ENCODE measurements at places on chromosomes 3 and 15.

- no peak for DNase-seq
Observed at GRCh38 chr3:61333192-61333961, 82.1 kb upstream of the FHIT start.

GRCh38 chr3:15929944-15930571 is 132.3 kb upstream of the ANKRD28 start:
- DNase-seq, result no peak

DNA sequence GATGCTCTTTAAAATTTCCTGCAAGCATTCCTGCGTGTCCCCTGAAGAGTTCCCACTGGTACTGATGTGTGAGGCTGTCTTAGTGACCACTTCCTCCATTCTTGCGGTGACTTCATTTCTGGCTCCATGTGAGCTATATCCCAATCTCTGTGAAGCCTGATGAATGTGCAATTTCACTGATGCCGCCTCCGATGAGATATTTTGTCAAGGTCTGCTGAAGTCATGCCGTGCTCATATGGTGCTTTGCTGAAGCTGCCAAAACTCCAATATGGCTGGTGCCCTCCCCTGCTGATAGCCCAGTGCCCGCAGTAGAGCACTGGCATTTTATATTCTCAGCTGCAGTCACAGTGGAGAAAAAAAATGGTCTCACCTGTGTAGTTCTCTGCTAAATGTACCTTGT is 271.5 kb downstream of the EFHB start:
- DNase-seq, result no peak

GRCh38 chr3:55726501-55726775 is 239.3 kb upstream of the WNT5A start:
- no peak for DNase-seq

GRCh38 chr15:90232941-90233386 is 777 bp downstream of the CIB1 start:
- DNase-seq, result no peak

DNA sequence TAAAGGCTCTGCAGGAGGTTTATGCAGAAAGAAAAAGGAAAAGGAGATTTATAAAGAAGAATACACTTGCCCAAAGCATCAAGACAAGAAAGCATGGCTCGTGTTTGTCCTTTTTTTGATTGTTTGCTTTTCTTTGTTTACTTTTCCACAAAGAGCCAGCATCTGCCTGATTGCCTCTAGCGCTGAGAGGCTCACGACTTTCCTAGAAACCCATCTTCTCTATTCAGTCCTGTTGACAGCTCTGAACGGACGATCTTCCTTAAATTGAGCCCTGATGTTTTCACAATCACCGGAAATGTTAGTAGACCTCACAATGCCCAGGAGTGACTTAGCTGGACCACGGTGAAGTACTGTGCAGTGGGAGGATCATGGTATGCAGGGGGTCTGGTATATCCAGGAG is 12.4 kb downstream of the GP5 start:
- no peak for DNase-seq

- no peak for DNase-seq
Observed at GRCh38 chr15:89628301-89628700, 27.0 kb downstream of the KIF7 start.

DNA sequence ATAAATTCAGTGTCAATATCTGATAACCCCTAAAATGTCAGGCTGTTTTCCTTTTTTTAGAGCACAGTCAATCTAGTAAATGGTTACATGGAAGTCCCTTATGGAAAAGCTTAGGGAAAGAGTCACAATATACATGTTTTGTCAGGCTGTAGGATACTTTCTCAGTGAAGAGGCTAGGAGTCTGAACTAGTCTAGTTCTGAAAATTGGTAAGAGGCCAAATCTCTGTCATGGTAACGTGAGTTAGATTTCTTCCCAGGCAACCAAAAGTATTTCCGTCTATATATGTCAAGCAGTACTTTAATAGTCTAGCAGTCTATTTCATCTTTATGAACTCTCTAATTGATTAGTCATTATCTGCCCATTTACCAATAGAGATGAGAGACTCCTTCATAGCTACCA is 215.9 kb upstream of the LRRC3B start:
- no peak for DNase-seq

DNA sequence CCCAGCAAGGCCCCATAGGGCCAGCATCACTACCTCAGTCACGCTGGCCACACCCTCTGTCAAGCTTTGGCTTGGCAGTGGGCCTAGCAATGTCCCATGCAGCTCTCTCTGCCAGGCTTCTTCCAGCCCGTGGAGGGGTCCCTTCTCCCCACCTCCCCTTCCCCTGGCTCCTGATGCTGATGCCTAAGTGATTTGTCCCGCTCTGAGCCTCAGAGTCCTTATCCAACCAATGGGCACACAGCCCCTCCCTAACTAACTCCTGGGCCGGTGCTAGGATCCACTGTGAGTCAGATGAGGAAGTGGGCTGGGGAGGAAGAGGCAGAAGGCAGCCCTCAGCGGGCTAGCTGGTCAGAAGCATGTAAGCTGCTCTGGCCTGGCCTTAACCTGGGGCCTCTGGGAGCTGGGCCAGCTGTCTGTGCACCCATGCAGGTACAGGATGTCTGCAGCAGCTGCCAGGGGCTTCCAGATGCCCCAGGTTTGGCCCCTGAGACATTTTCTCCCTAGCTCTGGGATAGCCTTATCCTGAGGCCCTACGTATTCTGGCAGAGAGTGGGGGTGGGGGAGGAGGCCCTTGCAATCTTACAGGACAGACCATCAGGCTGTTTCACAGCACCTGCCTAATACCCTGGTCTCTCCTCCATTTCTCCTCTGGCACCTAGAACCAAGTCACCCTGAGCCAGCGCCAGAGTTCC is 740 bp upstream of the ZBTB47 start:
- DNase-seq, result peak; percentile 46

DNA sequence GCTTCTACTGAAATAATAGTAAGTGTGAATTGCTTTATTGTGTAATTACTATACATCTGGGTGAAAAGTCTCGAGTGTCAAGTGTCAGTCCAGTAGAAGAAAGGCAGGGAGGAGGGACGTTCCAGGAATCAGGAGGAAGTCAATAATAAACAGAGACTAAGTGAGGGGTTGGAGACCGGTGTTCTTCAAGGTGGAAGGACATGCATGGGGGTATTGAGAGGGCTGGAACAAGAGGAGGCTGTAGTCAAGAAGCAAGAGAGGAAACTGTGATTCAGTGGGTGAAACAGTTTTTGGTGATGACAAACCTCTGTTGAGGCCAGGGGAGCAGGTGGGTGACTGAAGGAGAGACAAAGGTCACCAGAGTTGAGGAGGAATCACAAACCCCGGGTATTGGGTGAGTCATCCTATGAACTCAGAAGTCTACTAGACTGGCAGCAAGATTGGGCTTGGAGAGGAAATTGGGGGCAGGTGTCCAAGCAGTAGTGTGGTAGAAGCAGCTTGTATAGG is 11.6 kb upstream of the SCAMP5 start:
- no peak for DNase-seq

GRCh38 chr3:131283862-131284261 is 97.7 kb upstream of the NUDT16 start:
- no peak for DNase-seq

- no peak for DNase-seq
Observed at GRCh38 chr3:195101001-195101583, 169.9 kb downstream of the XXYLT1 start.

DNA sequence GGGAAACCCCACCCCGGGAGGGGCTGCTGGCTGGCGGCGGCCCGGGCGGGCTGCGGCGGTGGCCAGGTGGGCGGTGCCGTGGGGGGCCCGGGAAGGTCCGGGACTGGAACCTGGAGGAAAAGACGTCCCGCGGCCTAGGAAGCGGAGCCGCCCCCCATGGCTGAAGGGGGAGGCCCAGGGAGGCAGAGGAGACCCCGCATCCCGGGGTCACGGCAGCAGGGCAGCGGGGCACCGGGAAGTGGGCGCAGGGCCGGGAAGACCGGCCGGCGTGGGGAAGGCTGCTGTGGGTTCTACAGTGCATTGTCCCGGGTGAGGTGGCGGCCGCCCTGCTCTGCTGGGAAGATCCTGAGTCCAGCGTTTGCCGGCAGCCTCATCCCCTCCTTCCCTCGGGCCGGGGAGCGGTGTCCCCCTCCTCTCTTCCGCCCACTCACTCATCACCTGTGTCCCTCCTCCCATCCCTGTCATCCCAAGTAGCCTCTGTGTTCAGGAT is 525 bp upstream of the FSTL1 start:
- no peak for DNase-seq

- DNase-seq, result no peak
Observed at GRCh38 chr15:58484791-58485600, 53.2 kb downstream of the LIPC start.

DNA sequence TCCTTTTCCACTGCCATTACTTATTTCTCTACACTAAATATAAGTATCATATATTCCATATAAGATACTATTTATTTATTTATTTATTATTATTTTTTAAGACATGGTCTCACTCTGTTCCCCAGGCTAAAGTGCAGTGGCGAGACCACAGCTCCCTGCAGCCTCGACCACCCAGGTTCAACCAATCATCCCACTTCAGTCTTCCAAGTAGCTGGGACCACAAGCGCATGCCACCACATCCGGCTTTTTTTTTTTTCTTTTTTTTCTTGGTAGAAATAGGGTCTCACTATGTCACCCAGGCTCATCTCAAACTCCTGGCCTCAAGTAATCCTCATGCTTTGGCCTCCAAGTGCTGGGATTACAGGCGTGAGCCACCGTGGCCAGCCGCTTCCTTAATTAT is 56.6 kb downstream of the TP53BP1 start:
- DNase-seq, result no peak

GRCh38 chr3:120741837-120742197 is 499 bp downstream of the RABL3 start:
- no peak for DNase-seq

DNA sequence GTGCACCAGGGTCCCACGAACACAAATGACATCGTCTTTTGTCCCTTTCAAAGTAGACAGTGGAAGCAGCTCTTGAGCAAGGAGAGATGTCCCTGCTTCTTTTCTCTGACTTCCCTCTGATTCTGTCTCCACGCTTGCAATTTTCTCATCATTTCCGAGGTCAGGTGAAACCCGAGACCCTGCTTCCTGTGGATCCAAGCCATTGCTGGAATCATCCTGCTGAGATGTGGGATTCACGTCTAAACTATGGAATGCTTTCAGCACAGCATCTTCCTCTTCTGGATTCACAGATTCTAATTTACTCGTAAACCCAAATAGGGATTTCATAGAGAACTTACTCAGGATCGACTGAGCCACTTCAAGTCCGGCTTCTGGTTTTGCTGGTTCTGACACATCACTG is 127.1 kb downstream of the FMN1 start:
- no peak for DNase-seq

DNA sequence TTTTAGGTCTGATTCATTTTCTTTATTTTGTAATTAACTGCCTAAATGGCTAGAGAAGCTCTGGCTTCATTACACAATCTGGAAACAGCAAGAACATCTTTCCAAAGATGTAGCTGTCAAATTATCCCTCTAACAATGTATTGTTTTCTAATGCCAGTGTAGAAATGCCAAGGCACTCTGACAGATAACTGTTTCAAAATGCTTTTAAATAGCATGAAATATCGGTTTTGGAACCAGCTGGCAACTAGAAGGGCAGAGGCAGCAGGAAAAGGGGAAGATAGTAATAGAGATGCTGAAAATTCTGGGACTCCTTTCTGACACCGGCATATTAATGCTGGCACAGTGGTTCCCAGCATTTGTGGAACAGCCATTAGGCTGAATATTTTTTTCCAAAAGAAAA is 26.1 kb downstream of the MORC1 start:
- DNase-seq, result no peak

DNA sequence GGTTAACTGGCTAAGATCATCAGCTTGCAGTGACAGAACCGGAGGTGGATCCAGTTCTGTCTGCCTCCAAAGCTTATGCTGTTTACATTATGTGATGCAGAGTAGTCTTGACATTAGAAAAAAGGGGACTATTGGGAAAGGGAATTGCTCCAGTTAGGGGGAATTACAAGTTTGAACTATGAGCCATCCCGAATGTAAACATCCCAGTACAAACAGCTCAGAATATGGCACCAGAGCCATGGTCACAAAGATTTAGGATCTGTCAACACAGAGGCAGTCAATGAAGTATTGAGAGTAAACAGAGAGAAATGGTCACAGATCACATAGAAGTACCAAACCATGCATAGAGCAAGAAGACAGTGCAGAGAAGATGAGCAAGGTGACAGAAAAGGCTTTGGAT is 39.8 kb upstream of the CRTC3 start:
- DNase-seq, result no peak

DNA sequence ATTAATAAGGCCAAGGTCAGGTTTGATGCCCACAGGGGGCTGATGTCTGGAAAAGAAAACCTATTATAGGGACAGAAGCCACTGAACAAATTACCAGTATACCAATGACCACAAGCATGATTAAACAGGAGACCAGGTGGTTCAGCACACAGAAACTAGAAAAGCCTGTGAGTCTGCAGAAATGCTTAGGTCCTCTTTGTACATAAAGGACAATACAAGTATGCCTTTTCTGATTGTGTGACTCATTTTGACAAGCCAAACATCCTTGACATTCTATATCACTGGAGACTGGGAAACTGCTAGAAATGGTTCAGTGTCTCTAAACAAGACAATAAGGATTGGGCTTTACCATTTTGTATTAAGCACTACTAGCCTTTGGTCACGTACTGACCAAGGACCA is 113.2 kb upstream of the MYO5C start:
- no peak for DNase-seq

DNA sequence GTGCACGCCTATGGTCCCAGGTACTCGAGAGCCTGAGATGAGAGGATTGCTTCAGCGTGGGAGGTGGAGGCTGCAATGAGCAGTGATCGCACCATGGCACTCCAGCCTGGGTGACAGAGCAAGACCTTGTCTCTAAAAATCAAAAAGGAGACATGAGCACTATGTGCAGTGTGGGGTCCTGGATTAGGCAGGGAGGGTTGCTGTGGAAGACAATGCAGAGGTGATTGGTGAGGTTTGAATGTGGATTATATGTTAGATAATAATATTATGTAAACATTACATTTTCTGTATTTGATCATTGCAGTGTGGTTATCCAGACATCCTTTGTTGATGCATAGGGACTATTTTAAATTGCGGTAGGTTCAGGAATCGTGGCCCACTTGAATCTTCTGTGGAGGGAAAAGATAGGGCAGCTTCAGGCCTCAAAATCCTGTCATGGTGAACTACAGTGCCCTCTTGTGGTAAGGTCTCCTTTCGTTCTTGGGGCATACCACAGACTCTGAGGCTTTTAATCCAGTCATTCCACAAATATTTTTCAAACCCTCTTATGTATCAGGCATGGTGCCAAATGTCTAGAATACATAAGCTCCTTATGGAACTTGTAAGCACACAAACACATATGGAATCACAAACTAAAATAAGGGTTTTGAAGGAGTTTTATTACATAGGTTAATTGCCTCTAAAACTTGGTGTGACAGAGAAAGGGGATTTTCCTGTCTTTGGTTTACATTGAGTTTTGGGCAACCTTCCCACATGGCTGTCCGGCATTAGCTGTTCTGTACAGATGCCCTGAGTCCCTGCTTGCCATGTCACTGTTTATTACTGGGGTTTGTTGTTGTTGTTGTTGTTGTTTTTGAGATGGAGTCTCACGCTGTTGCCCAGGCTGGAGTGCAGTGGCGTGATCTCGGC is 37.7 kb downstream of the GPD1L start:
- peak; percentile 19 for DNase-seq

- no peak for DNase-seq
Observed at GRCh38 chr15:28165791-28166190, 66.7 kb upstream of the OCA2 start.

- DNase-seq, result no peak
Observed at GRCh38 chr3:11917051-11917450, 70.4 kb upstream of the TAMM41 start.

- DNase-seq, result no peak
Observed at GRCh38 chr3:195194559-195195206, 76.3 kb downstream of the XXYLT1 start.

Data from nucleus accumbens (tissue), 56 donors.